ENCODE measurements at places on chromosomes 7 and 10. TPM values are rescaled to one million over a fixed set of nuclear protein-coding genes. Genes with fewer than 3 reads are reported as not detected.

Gene AASS
- total RNA-seq: 398 TPM

Gene NAT16
- total RNA-seq: 0.50 TPM

DNA sequence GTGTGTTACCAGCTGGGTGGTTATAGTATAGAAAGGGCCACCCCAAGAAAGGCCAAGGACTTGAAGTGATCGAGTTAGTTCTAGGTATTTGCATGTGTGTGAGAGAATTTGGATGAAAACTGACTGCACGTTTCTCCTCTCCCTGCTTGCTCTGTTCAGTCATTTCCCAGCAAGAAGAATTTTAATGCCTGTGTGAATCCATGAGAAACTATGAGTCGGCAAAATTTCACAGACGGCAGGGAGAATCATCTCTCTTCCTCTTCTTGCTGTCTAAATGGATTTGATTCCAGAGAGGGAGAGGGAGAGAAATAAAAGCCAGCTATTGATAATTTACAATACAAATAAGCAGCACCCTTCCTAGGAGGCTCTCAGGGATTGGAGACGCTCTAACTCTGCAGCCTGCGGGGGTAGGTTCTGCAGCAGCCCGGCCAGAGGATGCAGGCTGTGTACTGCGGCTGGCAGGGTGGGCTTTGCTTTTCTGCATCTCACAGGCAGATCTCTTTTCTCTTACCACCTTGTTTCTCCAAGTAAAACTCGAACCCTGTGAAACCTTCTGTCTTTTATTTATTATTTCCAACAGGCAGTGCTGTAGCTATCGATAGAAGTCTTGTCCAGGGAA, 183.6 kb downstream of the TCF7L2 start:
- no peak for DNase-seq

- DNase-seq: no peak
These were observed 10.8 kb downstream of the STAMBPL1 start for GRCh38 chr10:88890681-88891381.

DNA sequence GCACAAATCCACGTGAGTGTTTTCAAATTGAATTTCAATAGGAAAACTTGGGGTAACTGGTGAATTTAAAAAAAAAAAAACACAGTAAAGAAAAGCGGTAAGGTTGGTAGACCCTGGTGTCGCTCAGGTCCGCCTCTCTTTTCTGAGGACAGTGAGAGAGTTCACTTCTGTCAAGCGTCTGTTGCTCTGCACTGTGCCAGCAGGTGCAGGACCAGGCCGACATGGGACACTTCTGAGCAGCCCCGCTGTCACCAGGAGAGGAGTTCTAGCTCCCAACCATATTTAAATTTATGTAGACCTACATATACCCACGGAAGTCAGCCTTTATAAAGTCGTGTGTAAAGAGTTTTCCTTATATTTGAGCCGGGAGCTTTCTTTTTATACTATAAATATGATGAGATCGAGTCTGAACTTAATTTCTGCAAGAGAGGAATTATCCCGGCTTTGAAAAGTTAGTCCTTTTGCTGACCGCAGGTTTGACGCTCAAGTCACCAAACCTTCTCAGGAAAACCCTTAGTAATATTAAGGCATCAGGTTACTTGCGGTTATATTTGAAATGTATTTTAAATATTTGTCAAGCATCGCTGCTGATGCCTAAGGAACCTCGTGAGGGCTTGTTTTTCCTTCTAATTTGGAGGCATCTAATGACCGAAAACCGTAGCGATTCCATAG, 531 bp downstream of the IKZF1 start:
- no peak for DNase-seq

GRCh38 chr10:47160261-47160908, 139.6 kb upstream of the GDF10 start:
- DNase-seq: no peak

DNA sequence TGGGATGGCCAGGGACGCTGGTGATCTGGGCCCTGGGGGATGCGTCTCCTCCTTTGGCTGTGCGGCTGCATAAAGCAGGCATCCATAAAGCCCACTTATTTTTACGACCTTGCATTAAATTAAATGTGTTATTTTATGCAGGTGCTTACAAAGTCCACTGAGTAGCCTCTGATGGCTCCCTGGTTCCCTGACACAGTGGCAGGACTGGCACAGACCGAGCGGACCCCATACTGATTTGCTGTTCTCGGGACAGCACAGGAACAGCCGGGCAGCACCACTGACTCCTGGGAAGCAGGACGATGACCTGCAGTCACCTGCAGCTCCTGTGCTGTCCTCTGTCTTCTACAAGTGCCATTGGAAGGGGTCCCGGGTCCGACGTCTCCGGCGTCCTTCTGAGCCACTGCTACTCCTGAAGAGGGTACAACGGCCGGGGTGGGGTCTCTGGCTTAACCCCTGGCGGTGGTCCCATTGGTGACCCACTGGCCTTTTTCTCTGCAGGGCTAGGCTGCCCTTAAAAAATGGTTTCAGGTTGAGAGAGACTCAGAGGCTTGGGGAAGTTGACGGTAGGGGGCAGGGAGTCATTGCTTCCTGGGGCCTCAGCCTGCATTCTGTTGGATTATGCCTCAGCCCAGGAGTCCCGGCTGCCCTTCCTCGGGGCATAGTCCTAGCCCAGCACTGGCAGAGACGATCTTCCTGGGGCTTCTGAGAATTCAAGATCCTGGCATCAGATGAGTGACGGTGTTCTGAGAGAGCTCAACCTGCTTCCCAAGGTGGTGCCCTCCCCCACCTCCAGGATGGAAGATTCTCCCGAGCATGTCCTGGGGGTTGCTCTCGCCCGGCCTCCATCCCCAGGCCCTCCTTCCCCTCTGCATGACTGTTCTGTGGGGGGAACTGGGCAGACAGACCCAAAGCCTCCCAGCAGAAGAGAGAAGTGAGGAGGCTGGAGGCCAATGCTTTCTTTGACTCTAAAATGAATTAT, 330.1 kb downstream of the ADARB2 start:
- DNase-seq: no peak

Gene EGFR
- 3.3 TPM for total RNA-seq

- no peak for DNase-seq
These were observed 33.5 kb upstream of the PRSS37 start for GRCh38 chr7:141874787-141875186.

Gene ABCB4
- total RNA-seq: 0.20 TPM

Gene CREB5
- total RNA-seq: 4.0 TPM

- DNase-seq: no peak
These were observed 88.9 kb downstream of the C1GALT1 start for GRCh38 chr7:7271094-7271874.

GRCh38 chr7:117892821-117893220, 19.6 kb upstream of the CTTNBP2 start:
- DNase-seq: no peak
